ENCODE measurements at places on chromosomes 7 and 10.

DNA sequence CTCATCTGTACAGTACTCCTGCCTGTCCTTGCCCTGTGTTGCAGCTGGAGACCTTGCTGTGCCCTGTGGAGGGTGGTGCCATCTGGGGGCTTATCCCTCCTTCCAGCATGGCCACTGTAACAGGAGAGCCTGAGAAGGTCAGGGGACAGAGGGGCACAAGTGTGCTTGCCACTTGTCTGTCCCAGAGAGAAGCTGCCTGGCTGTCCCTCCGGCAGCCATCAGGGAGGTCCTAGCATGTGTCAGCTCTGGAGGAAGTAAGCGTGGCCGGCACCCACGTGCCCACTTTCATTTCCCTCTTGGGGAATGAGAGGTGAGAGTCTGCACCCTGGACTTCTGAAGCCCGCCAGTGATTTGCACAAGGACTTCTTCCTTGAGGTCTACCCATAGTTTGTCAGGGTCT is 97.0 kb upstream of the PPIF start:
- DNase-seq: no peak

- DNase-seq: no peak
Measured at GRCh38 chr7:20831956-20832355, 45.3 kb upstream of the SP8 start.

- DNase-seq: no peak
Measured at GRCh38 chr7:51335057-51335456, 18.4 kb upstream of the COBL start.

DNA sequence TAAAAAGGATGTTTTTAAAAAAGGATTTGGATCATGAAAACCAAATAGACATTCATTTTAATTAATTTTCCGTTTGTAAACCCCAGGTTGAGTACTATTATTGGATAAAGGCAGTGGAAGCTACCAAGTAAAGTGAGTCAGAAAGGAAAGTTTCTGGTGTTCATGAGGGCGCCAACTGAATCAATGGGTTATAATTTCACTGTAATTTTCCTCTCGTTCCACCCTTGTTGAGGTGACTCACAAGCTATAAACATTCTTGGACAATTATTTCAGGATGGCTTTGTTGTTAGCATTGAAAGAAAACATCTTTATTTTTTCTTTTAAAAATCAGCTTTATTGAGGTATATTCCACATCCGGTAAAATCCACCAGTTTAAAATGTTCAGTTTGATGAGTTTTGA is 5.1 kb upstream of the FAM133B start:
- no peak for DNase-seq

DNA sequence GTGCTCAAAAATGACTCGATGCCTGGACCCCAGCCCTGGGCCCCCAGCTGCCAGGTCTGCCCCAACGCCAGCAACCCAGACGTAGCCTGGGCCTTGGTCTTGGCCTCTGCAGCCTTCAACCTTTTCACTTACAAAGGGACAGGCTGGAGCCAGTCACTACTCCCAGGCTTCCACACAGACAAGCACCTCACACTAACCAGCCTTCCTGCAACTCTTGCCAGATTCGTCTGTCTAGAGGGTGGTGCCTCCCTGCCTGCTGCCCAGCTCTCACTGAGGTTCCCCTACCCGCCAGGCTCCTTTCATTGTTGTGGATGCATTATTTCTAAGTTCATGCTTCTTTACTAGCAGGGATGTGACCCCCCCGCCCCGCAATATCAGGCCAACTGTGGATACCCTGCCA is 56.3 kb downstream of the NUDCD3 start:
- DNase-seq: no peak

GRCh38 chr10:45075216-45075615 is 74.5 kb downstream of the ZNF22 start:
- DNase-seq: no peak

DNA sequence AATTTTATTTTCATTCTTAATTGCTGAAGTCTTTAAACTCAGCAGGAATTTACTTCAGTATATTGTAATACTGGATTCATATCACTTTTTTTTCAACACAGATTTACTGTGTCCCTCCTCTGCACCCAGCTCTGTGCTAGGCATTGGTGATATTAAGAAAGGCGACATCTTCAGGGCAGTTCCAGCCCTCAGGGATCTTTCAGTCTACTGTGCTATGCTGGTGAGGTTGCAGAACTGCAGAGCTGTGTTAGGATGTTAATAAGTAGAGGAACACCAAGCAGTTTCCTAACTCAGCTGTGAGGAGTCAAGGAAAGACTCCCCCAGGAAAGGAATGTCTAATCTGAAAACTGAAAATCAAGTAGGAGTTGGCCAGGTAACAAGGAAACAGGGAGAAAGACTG is 158.2 kb upstream of the NPY start:
- DNase-seq: no peak

DNA sequence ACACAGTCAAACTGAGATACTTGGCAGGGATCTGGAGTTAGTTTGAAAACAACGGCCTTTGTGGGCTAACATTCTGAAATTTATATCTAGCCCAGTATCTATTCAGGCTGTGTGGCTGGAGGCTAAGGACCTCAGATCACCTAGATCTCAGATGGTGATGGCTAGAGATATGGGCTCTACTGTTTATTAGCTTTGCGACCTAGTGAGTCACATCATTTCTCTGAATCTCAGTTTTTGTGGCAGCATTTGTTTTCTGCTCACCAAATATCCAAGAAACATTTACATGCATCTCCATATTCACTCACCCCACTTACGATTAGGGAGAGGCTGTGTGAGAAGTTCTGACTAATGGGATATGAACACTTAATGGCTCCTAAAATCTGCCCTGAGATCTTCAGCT is 503.9 kb downstream of the KIF20B start:
- no peak for DNase-seq

- no peak for DNase-seq
Measured at GRCh38 chr10:37713642-37714041, 143.8 kb downstream of the ZNF248 start.

- no peak for DNase-seq
Measured at GRCh38 chr10:106280896-106281460, 883.5 kb downstream of the SORCS1 start.

DNA sequence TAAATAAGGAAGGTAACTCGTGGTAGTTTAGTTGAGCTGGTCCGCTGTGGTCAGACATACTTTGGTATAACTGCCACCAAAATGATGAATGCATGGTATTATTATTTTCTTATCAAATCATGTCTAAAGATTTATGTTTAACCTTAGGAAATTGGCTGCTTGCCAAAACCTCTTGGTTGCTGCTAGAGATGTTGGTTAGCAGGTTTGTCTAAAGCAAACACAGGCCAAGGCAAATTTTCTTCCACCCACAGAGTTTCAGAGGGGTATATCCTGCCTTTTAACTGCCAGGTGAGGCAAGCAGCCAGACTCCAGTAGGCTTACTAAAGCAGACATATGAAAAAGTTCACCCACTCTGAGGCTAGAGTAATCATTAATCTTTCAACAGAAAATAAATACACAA is 101.4 kb downstream of the SEMA3E start:
- no peak for DNase-seq

DNA sequence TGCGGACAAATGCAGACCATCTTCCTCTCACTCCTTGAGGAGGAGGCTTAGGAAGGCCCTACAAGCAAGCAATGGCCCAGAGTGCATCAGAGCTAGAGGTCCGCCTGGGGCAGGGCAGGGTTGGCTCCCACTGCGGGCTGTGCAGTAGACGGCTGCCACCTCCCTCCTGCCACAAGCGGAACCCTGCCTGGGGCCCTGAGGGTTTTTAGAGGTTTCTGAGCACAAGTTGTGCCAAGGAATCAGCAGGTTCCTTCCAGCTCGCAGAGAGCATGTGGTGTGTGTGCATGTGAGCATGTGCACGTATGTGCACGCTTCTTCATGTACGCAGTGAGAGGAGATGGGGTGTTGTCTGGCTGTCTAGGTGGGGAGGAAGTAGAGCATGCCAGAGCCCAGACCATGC is 25.9 kb upstream of the SMARCD3 start:
- no peak for DNase-seq

DNA sequence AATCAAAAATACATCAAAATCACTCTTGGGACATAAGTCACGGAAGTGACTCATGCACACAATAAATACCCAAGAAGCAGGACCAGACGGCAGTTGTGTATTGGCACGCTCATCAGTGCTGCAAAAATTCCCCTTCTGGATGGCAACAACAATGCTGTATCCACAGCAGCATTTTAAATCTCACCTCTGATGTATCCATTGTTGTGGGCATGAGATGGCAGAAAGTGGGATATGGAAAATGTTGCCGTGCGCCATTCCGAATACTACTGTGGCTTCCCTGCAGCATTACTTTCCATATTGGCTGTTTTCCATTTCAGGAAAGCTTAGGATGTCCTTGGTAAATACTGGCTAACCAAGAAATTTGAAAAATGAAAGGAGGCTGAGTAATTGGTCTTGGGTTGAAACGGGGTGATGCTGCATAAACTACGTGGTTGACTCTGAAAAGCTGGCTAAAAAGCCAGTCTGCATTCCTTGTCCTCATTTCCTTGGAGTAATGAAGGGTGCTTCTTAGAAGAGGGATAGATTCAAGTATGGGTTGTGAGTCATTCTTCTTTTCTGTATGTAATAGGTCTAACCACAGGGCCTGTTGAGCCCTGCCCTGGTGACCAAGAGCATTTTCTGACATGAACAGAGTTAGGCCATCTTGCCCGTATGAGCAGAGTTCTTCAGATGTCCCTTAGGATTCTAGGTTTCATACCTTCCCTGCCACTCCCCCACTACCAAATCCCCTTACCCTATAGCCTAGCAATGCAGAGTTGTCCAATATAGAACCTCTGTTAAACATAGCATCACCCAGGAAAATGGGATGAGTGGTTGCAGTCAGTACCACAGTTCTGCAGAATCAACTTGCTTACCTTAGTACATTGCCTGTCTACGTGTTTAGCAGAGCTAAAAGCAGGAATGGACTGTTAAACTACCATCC is 36.3 kb upstream of the TOMM7 start:
- no peak for DNase-seq

- no peak for DNase-seq
Measured at GRCh38 chr7:132430861-132431822, 145.1 kb downstream of the PLXNA4 start.

- no peak for DNase-seq
Measured at GRCh38 chr7:140448781-140449480, 30.4 kb downstream of the MKRN1 start.

DNA sequence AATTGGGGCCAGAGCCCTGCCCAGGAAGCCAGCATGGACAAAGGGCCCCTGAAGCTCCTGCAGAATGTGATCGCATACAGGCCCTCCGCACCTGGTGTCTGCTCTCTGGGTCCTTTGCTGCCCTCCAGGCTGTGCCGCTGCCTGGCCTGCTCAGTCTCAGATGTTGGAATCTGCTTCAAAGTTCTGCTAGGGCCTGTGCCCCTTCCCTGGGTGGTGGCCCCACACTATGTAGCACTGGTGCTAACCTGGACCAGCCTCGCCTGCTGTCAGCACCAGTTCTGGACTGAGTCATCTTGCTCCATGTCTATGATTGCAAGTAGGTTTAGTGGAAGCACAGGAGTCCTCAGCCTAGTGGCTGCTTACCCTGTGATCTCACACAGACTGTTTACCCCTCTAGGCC is 6.3 kb downstream of the MAT1A start:
- DNase-seq: no peak

- DNase-seq: no peak
Measured at GRCh38 chr7:26307791-26308190, 16.1 kb downstream of the SNX10 start.

GRCh38 chr10:44314802-44315460 is 70.0 kb downstream of the CXCL12 start:
- no peak for DNase-seq

- DNase-seq: no peak
Measured at GRCh38 chr10:70921285-70921684, 32.9 kb upstream of the PCBD1 start.

- DNase-seq: no peak
Measured at GRCh38 chr10:3446221-3446620, 273.6 kb upstream of the PITRM1 start.

GRCh38 chr7:148436135-148436534 is 154.4 kb upstream of the C7orf33 start:
- no peak for DNase-seq

DNA sequence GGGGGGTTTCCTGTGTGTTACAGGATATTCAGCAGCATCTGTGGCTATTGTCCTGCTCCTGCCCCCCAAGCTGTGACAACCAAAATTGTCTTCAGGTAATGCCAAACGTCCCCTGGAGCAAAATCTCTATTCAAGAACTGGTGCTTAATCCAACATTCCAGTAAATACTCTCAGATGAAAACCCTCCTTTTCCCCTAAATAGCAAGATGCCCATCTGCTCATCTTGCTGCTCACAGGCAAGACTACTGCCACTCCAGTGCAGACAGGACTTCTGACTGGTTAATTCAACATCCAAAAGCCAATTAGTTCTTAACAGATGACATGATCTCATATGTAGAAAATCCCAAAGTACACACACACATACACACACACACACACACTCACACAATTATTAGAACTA is 20.5 kb upstream of the JAZF1 start:
- DNase-seq: no peak

DNA sequence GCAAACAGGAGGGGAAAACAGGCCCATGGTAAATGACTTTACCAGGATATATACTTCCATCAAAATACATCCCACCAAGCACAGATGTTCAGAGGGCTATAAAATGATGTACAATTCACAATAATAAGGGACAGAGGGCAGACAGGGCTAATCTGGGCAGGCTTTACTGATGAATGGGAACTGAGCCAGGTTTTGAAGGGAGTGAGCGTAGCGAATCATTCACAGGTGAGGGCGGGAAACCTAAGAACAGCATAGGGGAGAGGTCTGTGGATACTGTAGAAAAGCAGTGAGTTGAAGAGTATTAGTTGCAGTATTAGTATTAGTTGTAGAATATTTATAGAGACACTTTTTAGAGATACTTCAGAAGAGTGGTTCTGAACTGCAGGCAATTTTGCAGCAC is 180.8 kb downstream of the JAZF1 start:
- DNase-seq: no peak

DNA sequence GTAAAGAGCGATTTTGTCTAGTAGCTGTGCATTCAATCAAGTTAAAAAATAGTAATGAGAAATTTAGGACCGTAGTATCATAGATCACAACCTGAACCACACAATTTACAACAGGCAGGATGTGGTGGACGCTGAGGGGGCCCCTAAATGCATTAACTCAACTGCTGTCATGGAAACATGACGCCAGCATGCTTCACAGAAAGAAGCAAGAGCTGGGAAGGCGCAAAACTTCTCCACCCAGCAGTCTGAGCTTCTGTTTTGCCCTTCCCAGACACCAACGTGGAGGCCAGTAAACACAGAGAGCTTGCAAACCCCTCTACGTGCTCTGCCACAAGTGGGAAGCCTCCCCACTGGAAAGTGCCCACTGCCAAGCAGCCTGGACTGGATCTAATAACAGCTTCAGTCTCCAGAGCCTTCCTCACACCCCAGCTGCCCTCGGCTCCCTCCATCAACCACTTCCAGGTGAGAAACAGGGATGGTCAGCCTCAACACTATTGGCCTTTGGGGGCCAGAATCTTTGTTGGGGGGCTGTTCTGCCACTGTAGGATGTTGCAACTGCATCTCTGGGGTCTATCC is 151.8 kb downstream of the SFMBT2 start:
- no peak for DNase-seq

GRCh38 chr7:39428221-39428620 is 138.0 kb upstream of the YAE1 start:
- DNase-seq: no peak

All from activated T-helper 1 cell treated with anti-CD3 and anti-CD28 coated beads, Interleukin-2, amount 50 U/mL, for 16 hours (primary cell).